ENCODE measurements at places on chromosomes 7 and 10. TPM values are rescaled to one million over a fixed set of nuclear protein-coding genes. Genes with fewer than 3 reads are reported as not detected.

The LRRC4 gene
- 0.94 TPM for total RNA-seq

The SLC26A5 gene
- not detected for total RNA-seq

The TLX1 gene
- not detected for total RNA-seq

The OR2A42 gene
- total RNA-seq, result 0.12 TPM

The NKX6-2 gene
- total RNA-seq, result not detected

The SNCG gene
- total RNA-seq, result 1.5 TPM

The RADIL gene
- total RNA-seq, result 1.2 TPM

The PLCE1 gene
- total RNA-seq, result 10.6 TPM

The CAV1 gene
- 296 TPM for total RNA-seq

The WNT2 gene
- total RNA-seq, result 0.62 TPM

The PNLIP gene
- not detected for total RNA-seq

The MEST gene
- total RNA-seq, result 43.2 TPM

The PKD2L1 gene
- total RNA-seq, result not detected
